Panc1 (cell line): ENCODE measurements at places on chromosomes 13 and 19.

- no peak for DNase-seq
These were observed 13.9 kb upstream of the GNA11 start for GRCh38 chr19:3080286-3080685.

- DNase-seq = no peak
These were observed 9.8 kb downstream of the KCTD15 start for GRCh38 chr19:33806434-33806881.

DNA sequence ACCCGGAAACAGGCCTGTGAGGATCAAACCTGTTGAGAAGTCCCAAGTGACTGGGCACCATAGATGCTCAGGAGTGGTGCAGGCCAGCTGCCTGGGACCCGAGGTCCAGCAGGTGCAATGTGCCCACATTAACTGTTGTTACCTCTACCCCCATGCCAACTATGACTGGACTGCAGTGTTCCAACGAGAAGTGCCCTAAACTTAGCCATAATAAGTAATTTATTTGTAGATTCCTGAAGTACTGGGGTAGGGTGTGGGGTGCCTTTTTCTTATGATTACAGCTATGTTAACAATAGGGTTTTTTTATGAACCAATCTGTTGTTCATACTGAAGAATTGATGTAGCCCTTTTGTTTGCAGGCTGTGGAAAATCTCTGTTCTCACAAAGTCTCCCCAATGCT lies 9.2 kb downstream of the CUL4A start:
- no peak for DNase-seq

- DNase-seq = no peak
These were observed 1952.0 kb downstream of the OLFM4 start for GRCh38 chr13:54980651-54981050.
